Activated CD4-positive, alpha-beta memory T cell treated with anti-CD3 and anti-CD28 coated beads, Interleukin-2, amount 10 ng/mL, durations not matched to agents 7 days and 5 days (primary cell): ENCODE measurements at places on chromosomes 6 and 20. TPM values are rescaled to one million over a fixed set of nuclear protein-coding genes. Genes with fewer than 3 reads are reported as not detected.

The LPIN3 gene
- total RNA-seq: 0.65 TPM

- DNase-seq: no peak
Observed at GRCh38 chr6:30130179-30130679, 5.7 kb upstream of the TRIM40 start.

DNA sequence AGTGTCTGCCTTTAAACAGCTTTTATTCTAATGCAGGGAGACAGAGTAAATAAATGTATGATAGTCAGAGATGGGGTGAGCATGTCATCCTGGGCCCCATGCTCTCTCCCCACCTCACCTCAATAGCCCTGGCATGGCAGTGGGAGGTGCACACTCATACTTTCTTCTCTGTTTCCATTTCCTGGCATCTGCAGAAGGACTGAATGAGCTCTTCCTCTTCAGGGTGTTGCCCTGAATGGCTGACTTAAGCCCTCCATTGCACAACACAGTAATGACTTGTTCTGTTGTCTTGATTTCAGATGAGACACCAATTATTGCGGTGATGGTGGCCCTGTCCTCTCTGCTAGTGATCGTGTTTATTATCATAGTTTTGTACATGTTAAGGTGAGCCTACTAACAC lies 57.0 kb upstream of the GNRH2 start:
- DNase-seq: peak; percentile 56

- DNase-seq: peak; percentile 93
Observed at GRCh38 chr6:33856655-33857054, 52.9 kb upstream of the MLN start.

DNA sequence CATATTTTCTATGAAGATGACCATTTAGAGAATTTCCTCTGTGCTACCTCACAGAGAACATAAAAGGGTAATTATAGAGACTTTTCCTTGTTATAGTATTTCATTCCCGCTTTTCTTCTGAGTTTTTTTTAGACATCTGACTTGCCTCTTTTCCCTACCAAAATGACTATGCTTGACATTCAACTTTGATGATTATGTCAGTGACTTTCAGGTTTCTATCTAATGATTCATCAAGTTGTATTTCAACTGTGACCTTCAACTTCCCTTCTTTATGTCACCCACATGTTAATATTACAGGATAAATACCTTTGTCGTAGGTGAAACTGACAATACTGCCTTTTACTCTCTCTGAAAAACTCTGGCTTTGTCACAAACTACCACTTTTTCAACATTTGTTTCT lies 95.3 kb downstream of the MLIP start:
- no peak for DNase-seq

- no peak for DNase-seq
Observed at GRCh38 chr6:152776833-152777232, 26.2 kb downstream of the VIP start.

The BPI gene
- not detected for total RNA-seq

DNA sequence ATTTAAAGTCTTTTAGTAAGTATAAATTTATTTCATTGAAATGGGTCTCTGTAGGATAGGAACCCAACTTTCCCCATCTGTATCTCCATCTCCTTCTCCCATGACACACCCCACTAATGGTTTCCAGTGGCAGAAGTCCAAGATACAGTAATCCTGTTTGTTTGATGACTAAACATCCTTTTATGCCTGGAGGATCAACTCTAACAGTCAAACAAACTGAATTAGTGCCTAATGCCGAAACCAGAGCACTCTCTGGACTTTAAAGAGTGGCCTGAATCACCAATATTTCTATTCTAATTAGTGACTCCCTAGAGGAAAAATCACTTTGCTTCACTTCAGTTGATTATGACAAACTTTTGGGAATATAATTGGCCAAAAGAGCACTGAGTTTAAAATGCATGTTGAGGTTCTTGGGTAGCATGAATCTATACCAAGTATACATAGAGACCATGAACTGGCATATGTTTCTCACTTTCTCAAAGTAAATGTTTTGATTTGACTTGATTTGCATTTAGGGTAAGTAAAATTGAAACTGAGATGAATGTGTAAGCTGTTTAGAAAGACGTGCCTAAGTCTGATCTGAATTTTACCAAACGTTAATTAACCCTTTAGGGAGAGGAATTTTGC lies 776.4 kb upstream of the NRSN1 start:
- no peak for DNase-seq

The ATP6V1G2 gene
- total RNA-seq: 3.8 TPM

DNA sequence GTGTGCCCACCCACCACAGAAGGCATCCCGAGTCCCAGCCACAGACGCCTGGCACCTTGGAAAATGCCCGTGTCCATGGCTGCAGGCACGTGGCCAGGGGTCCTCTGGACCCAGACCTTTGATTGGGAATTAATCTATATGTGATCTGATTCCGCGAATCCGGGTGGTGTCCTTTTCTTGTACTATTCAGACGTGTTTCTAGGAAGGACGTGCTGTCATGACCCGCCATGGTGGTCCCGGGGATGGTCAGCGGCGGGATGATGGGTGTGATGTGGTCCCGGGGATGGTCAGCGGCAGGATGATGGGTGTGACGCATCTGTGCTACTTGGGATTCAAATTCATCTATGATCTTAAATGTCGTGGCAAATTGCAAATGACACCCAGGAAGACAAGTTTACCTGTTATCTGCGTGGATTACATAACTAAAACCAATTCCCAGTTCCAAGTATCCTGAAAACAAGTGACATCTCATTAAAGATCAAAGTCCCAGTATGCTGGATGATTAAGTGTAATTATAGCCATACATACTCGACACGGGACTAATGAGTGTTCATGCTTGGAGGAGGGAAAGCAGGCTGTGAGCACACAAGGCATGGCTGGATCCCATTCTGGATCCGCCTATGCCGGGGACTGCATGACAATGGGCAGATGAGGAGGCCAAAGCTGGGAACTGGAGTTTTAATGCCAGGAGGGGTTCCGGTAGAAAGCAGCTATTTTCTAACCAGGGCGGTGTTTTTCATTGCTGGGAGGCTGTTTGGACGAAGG lies 256.5 kb downstream of the TAF4 start:
- no peak for DNase-seq

DNA sequence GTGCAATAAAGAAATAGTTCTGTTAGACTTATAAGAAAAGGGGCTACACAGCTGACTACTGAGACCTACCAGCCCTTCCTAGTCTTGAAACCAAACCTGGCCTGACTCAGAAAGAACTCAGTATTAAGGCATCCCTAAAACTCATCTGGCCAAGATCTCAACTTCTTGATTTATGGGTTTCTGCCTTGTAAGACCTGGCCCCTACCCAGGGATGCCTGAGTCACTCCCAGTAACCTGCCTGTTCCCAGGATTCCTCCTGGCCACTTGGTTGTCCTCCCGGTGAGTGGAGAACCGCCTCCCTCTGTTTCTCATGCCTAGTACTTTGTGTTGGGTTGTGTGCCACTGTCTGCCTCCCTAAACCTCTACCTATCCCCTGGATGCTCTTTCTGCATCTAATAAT lies 189.4 kb upstream of the PREP start:
- DNase-seq: no peak

The HDGFL1 gene
- total RNA-seq: not detected

The PGC gene
- total RNA-seq: not detected

DNA sequence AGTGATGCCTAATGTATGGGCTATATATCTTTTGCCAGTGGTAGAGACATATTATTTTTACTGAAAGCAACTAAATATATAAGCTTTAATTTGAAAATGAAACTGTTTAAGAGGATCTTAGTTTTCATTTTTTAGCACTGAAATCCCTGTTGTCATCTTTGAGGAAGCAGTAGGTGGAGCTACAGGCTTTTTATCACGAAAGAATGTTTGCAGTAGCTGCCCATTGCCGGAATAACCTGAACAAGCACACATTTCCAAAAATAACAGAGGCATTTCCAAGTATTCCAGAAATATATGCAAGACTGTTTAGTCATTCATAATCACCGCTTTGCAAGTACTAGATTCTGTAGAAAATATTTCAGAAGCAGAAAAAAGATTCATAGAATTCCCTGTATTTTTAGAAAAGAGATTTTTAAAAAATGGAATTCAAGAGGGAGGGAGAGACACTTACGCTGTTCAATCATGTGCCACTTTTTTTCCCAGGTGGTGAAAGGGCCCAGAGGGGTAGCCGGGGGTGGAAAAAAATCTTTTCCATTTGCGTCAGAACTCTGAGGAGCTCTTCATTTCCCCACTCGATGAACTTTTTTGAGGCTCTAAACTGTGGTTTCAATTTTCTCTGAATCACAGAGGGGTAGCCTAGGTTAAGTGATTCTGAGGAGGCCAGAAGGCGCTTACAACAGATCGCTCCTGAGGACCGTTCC lies 142.5 kb upstream of the FERMT1 start:
- no peak for DNase-seq

GRCh38 chr6:28985462-28986164 lies 19.5 kb downstream of the ZNF311 start:
- no peak for DNase-seq

- DNase-seq: no peak
Observed at GRCh38 chr6:122676146-122676545, 65.9 kb downstream of the PKIB start.

DNA sequence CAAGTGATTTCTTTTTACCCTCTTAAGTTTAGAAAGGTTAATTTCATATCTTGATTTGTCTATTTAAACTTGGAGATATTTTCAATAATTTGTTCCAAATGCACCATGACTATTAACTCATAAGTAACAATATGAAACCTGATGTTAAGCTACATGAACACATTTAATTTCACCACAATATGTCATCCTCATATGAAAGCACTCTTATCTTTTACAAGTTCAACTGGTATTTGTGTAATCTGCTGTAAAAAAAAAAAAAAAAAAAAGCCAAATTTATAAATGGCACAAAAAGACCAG lies 110.4 kb downstream of the HFE start:
- no peak for DNase-seq

DNA sequence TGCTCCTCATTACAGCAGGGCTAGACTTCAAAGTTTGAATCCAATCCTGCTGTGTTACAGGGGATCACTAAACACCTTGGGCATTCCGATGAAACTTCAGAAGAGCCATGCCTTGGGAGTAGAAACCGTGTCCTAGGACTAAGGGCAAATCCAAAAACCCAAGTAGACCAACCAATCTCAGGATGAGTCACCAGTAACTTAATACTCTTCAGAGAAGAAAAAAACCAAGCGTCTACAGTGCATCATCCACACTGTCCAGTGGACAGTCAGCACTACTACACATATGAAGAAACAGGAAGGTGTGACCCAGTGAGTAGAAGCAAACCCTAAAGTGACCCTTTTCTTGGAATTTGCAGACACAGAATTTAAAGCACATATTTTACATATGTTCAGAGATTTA lies 39.5 kb upstream of the VAPB start:
- no peak for DNase-seq

The ACSS1 gene
- total RNA-seq: 38.3 TPM

DNA sequence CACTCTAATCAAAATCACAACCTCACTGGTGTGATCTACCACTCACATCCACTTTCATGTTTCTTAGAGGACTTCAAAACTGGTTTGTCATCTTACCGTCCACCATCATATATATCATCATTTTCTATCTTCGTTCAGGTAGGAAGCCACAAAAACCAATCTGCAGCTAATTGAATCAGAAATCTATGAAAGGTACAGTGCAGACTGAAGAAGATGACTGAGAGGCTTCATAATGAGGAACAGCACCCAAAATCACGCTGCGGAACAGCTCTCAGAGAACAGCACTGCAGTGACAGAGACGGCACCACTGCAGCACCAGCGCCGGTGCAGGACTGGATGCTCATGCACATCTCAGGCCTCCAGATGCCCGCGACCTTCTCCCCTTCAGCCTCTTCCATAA lies 13.0 kb downstream of the GMDS start:
- no peak for DNase-seq

GRCh38 chr6:747028-747427 lies 54.1 kb upstream of the EXOC2 start:
- no peak for DNase-seq

DNA sequence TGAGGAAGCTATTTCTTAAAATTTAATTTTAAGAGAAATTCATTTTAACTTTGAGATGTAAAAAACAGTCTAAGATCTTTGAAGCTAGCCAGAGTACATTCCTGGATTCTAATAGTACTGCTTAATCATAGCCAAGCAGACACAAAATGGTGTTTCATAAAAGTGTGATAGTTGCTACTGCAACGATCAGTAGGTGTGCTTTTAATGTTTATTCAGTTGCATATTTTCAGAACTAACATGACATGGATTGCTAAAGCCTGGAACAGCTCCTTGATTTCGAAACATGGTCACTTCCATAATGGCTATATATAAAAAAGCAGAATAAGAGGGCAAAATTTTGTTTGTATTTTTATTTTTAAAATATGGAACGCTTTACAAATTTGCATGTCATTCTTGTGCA lies 35.5 kb downstream of the SESN1 start:
- DNase-seq: no peak

DNA sequence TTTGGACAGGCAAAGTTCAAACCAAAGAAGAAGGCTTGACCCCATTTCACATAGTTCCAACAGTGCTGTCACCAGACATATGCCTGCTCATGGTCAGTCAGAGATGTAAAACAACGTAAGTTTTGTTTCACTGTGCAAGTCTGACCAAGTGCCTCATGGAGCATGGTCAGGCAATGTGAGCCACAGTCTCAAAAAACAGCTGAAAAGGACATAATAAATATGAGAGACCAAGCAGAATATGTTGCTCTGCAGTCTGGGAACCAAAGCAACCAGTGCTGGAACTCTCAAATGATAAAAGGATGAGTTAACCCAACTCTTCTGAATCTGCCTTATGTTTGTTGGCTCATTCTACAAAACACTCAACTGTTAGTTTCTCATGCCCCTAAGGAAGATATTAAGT lies 39.9 kb upstream of the DST start:
- DNase-seq: no peak

GRCh38 chr6:64723327-64724058 lies 983.5 kb downstream of the EYS start:
- DNase-seq: no peak

The PDYN gene
- total RNA-seq: not detected

GRCh38 chr6:160393891-160394653 lies 45.9 kb downstream of the SLC22A3 start:
- no peak for DNase-seq

DNA sequence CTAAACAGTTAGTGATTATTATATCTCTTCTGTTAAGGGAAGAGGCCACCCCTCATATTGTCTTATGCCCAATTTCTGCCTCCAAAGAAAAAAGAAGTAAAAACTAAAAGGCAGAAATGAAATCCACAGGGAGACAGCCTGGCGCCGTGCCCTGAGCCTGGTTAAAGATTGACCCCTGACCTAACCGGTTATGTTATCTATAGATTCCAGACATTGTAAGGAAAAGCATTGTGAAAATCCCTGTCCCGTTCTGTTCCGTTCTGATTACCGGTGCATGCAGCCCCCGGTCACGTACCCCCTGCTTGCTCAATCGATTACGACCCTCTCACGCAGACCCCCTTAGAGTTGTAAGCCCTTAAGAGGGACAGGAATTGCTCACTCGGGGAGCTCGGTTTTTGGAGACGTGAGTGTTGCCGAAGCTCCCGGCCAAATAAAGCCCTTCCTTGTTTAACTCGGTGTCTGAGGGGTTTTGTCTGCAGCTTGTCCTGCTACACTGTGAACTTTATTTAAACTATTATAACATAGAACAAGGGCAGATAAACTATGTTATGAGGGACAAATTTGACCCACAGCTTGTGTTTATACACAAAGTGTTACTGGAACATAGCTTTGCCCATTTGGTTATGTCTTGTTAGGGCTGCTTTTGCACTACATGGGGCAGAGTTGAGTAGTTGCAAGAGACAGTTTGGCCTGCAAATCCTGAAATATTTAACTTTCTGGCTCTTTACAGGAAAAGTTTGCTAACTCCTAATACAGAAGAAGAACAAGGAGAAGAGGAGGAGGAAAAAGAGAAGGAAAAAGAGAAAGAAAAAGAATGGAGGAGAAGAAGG lies 49.6 kb downstream of the CD24 start:
- DNase-seq: no peak
